ENCODE measurements at places on chromosomes 16 and 17.

- DNase-seq, result peak; percentile 69
- no peaks in the 10 kb centered on the region for H3K27me3 ChIP-seq
- H3K4me1 ChIP-seq, result peaks cover 65% of the 10 kb centered on the region
- no peaks in the 10 kb centered on the region for H3K36me3 ChIP-seq
These were observed 7.7 kb upstream of the TMEM92 start for GRCh38 chr17:50266384-50267073.

- H3K4me3 ChIP-seq, result no peak overlapping the region
- no peak overlapping the region for H3K27ac ChIP-seq
These were observed 28.5 kb upstream of the KDM8 start for GRCh38 chr16:27174798-27175197.

GRCh38 chr17:50289991-50290702 is 15.9 kb downstream of the TMEM92 start:
- peak overlapping the region; percentile 43 for H3K4me3 ChIP-seq
- DNase-seq, result peak; percentile 95
- H3K27me3 ChIP-seq, result no peaks in the 10 kb centered on the region

DNA sequence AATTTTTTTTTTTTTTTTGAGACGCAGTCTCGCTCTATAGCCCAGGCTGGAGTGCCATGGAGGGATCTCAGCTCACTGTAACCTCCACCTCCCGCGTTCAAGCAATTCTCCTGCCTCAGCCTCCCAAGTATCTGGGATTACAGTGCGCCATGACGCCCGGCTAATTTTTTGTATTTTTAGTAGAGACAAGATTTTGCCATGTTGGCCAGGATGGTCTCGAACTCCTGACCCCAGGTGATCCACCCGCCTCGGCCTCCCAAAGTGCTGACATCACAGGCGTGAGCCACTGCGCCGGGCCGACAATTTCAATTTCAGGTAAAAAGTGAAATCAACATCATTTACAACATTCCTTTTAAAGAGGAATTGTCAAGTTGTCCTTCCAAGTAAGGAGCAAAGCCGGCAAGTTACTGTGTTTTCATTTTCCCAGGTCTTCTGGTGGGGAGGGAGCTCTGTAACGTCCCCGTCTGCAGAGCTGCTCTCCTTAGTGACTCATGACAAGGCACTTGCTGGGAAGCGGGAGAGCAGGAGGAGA is 873 bp downstream of the NPLOC4 start:
- H3K4me3 ChIP-seq, result peak overlapping the region; percentile 79
- H3K27ac ChIP-seq, result peak overlapping the region; percentile 86
- no peak for DNase-seq
- no peaks in the 10 kb centered on the region for H3K27me3 ChIP-seq

DNA sequence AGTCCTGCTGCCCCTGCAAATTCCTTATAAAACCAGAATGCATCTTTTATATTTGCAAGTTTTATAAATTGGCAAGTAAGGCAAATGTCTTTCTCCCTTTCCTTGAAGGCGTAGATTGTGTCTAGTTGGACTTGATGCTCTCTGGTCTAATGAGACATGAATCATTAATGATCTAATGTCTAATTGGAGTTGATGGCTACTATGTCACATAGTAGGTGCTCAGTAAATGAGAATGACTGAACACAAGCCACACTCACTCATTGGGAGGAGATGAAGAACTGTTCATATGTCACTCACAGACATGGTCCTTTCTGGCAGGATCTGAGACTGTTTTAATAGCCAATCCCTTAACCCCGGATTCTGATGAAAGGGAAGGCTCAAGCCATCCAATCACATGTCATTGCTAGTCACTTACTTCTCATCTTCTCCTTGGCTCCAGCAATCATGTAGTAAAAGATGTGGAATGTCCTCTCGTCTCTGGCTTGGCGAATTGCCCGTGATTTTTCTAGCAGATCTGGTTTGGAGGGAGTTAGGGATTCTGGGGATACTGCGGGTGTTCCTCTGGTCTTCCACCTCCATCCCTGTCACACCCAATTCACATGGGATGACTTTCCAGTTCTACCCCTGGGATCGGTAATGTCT is 81.0 kb downstream of the MYH11 start:
- H3K36me3 ChIP-seq, result peaks cover 73% of the 10 kb centered on the region
- H3K27me3 ChIP-seq, result no peaks in the 10 kb centered on the region
- DNase-seq, result no peak
- peak overlapping the region; percentile 76 for H3K27ac ChIP-seq

DNA sequence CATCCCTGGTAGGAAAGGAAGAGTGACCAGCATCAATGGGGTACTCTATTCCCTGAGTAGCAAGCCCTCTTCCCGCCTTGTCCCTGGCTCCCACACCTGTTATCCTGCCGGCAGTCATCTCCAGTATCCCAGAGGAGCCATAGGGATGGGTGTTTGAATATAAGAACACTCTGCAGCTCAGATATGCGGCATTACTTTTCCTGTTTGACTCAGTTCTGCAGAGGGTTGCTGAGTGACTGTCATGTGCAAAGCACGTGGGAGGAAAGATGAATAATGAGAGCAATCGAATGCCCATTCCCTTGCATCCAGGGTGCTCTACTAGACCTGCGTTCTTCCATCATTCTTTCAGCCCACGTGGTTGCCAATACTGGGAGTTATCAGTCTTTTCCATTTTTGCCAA is 115.1 kb downstream of the PRKCB start:
- no peaks in the 10 kb centered on the region for H3K27me3 ChIP-seq
- no peak overlapping the region for H3K27ac ChIP-seq
- DNase-seq, result no peak
- H3K4me1 ChIP-seq, result peaks cover 3% of the 10 kb centered on the region
- H3K4me3 ChIP-seq, result no peak overlapping the region
- no peaks in the 10 kb centered on the region for H3K36me3 ChIP-seq

- no peaks in the 10 kb centered on the region for H3K36me3 ChIP-seq
- H3K4me1 ChIP-seq, result no peaks in the 10 kb centered on the region
- H3K27me3 ChIP-seq, result no peaks in the 10 kb centered on the region
These were observed 95.2 kb downstream of the ZDHHC7 start for GRCh38 chr16:84916178-84916577.

DNA sequence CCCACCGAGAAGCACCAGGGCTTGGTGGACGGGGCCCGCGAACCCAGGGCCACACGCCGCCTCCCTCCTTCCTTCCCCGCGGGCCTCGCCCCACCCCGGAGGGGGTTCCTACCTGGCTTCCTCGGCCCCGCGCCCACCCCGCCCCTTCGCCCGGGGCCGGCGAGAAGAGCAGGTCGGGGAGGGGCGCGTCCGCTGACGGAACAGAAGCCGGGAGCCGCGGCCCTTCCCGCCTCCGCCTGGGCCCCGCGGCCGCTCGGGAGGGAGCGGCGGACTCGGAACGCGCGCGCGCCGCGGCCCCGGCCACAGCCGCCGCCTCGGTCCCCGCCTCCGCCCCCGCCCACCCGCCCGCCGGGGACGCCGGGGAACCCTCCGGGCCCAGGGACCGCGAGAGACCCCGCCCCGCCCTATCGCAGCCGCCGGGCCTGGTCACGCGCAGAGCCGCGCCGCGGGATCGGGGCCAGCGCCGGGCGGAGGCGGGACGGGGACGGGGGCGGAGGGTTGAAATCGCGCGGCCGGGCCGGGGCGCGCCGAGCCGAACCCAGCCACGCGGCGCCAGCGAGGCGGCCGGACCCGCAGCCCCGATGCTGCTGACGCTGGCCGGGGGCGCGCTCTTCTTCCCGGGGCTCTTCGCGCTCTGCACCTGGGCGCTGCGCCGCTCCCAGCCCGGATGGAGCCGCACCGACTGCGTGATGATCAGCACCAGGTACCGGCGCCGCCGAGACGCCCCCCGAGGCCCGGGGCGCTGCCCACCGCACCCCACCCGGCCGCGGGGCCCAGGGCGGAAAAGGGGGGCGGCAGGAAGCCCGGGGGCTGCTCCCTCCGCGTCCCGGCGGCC is at the start of gene TLCD3A:
TLCD3A (plus strand) TSS at position 530 of the 835 bp plus-strand sequence; CDS start at position 582, 52 bp downstream.
- no peaks in the 10 kb centered on the region for H3K27me3 ChIP-seq
- H3K4me1 ChIP-seq, result peaks cover 16% of the 10 kb centered on the region
- H3K36me3 ChIP-seq, result no peaks in the 10 kb centered on the region
- peak; percentile 61 for DNase-seq

DNA sequence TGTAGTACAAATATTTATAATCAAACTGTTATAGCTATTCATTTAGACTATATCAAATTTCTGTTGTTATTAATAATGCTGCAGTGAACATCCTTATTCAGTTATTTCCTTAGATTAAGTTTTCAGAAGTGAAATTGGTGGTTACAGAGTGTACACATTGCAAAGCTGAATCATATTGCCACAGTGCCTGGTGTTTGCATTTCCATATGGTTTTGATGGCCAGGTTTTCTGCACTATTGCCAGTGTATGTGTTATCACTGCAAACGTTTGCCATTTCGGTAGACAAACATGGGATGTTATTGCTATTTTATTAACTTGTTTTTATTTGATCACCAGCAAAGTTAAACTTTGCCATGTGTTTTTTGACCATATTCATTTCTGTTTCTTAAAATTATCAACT is 259.4 kb downstream of the CDH13 start:
- H3K4me3 ChIP-seq, result no peak overlapping the region
- H3K27ac ChIP-seq, result no peak overlapping the region
- no peak for DNase-seq
- H3K4me1 ChIP-seq, result peaks cover 13% of the 10 kb centered on the region
- H3K27me3 ChIP-seq, result no peaks in the 10 kb centered on the region

- H3K27ac ChIP-seq, result no peak overlapping the region
- H3K4me3 ChIP-seq, result no peak overlapping the region
- no peaks in the 10 kb centered on the region for H3K36me3 ChIP-seq
These were observed 16.2 kb downstream of the IRX5 start for GRCh38 chr16:54946909-54947308.

DNA sequence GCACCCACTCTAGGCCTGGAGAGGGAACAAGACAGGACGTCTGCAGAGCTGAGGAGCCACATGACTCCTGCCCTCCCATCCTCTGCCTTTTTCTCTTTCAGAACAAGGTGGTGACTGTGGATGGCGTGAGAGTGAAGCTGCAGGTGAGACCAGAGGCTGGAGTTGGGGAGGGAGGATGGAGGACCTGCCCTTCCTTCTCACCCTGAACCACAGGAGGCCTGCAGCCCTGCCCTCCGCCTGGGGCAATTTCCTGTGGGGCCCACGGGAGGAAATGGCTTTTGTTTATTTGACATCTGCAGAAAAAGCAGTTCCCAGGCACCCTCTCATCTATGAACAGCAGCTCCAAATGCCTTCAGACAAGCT is 5.1 kb downstream of the RAB37 start:
- peaks cover 15% of the 10 kb centered on the region for H3K4me1 ChIP-seq
- no peak for DNase-seq
- peaks cover 60% of the 10 kb centered on the region for H3K27me3 ChIP-seq
- H3K4me3 ChIP-seq, result no peak overlapping the region

- no peaks in the 10 kb centered on the region for H3K27me3 ChIP-seq
- no peak overlapping the region for H3K4me3 ChIP-seq
- no peak overlapping the region for H3K27ac ChIP-seq
- no peaks in the 10 kb centered on the region for H3K36me3 ChIP-seq
- no peaks in the 10 kb centered on the region for H3K4me1 ChIP-seq
These were observed 101.3 kb downstream of the GSG1L start for GRCh38 chr16:27962197-27962596.

DNA sequence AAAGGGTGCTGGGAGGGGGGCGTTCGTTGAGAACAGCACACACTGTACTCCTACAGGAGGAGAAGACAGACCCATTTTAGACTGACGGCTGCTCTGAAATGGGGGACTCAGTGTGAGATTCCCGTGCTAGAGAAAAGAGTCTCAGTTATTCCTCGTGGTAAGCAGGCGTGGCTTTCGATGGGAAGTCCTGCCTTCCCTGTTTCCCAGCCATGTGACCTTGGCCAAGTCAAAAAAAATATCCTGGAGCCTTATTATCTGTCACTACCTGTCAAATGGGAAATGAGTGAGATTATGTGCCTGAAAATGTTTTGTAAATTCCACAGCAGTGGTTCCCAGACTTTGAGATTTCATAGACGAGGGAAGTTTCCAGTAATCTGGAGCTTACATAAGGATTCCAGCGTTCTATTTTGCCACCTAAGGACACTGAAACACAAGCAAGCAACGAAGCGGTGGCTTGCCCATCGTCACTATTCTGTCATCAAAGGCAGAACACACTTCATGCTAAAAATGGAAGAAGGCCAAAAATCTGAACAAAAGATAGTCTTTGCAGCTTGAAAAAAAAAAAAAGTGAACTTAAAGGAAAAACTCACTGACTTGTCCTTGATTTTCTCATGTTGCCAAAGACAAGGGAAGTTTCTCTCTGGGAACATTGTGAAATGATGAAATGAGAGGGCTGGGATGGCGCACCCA is 253.4 kb upstream of the RPL38 start:
- no peaks in the 10 kb centered on the region for H3K36me3 ChIP-seq
- peaks cover 62% of the 10 kb centered on the region for H3K27me3 ChIP-seq
- H3K4me3 ChIP-seq, result no peak overlapping the region
- no peaks in the 10 kb centered on the region for H3K4me1 ChIP-seq

DNA sequence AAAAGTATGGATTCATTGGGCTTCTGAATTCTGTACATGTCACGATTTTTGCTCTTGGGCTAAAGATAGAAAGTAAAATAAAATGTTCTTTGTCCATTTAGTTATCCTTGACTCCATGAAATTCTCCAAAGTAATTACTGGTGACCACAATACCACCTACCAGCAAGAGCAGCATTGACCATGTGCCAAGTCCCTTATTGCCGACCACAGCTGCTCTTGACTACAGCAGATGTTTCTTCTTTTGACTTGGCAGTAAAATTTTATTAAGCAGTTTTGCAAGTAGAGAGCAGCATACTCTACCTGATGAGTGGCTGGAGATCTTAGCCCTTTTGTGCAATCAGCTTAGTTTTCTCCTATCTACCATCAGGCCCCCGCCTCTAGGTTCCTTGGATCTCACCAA is 152.2 kb upstream of the TBX2 start:
- H3K36me3 ChIP-seq, result no peaks in the 10 kb centered on the region
- DNase-seq, result no peak
- H3K27ac ChIP-seq, result peak overlapping the region; percentile 78

DNA sequence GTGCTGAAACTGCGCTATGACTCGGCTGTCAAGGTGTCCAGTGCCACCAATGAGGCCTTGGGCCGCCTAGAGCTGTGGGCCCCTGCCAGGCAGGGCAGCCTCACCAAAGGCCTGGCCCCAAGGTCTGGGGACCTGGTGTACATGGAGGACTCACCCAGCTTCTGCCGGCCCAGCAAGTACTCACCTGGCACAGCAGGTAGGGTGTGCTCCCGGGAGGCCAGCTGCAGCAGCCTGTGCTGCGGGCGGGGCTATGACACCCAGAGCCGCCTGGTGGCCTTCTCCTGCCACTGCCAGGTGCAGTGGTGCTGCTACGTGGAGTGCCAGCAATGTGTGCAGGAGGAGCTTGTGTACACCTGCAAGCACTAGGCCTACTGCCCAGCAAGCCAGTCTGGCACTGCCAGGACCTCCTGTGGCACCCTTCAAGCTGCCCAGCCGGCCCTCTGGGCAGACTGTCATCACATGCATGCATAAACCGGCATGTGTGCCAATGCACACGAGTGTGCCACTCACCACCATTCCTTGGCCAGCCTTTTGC is 25.0 kb downstream of the WNT9B start:
- no peak overlapping the region for H3K4me3 ChIP-seq
- no peaks in the 10 kb centered on the region for H3K36me3 ChIP-seq
- no peak for DNase-seq
- peaks cover 18% of the 10 kb centered on the region for H3K27me3 ChIP-seq
